Fibroblast of gingiva (primary cell): ENCODE measurements at places on chromosomes 11 and 22.

GRCh38 chr11:78651923-78652842, 77.5 kb upstream of the NARS2 start:
- DNase-seq, result no peak

- no peak for DNase-seq
Observed at GRCh38 chr22:47139790-47140119, 377.3 kb downstream of the TBC1D22A start.

- no peak for DNase-seq
Observed at GRCh38 chr22:19742160-19743066, 18.2 kb upstream of the TBX1 start.

- DNase-seq, result no peak
Observed at GRCh38 chr11:109783840-109784239, 309.4 kb upstream of the ZC3H12C start.

GRCh38 chr22:49999946-50000586, 12.5 kb downstream of the IL17REL start:
- DNase-seq, result no peak

DNA sequence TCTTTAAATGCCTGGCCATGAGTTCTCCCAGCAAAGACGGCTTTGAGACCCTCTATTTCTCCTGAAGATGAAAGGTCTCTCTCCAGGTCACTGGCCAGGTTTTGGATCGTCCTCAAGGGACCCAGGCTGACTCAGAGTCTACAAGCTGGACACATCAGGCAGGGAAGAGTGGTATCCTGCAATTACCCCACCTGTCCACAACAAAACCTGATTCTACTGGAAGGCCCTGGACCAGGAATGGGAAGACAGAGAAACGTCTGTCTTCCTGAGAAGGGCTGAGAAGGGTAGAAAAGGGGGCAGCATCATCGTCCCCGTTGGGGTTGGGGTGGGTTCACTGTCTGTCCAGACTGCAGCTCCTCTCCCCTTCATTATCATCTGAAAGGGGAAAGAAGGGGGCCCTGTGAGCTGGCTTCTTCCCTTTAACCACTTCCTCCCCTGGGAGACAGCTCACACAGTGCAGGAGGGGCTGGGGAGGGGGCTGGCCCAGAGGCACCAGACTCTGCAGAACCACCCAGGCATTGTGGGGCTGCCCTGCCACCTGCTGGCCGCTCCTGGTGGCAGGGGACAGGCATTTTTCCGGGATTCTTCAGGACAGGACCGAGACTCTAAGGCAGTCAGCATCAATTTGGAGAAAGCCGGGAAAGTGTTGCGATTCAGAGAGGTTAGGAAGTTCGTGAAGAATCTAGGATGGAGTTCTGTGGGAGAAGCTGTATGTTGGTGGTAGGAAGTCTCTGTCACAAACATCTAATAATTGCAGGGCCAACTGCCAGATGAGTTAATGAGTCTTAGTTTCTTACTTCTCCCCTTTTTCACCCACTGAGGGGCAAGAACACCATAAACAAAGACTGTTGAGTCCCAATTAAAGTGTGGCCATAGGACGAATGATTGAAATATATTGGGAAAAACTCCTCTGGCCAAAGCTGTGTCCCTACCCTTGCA, 57.6 kb downstream of the SYN3 start:
- peak; percentile 9 for DNase-seq

DNA sequence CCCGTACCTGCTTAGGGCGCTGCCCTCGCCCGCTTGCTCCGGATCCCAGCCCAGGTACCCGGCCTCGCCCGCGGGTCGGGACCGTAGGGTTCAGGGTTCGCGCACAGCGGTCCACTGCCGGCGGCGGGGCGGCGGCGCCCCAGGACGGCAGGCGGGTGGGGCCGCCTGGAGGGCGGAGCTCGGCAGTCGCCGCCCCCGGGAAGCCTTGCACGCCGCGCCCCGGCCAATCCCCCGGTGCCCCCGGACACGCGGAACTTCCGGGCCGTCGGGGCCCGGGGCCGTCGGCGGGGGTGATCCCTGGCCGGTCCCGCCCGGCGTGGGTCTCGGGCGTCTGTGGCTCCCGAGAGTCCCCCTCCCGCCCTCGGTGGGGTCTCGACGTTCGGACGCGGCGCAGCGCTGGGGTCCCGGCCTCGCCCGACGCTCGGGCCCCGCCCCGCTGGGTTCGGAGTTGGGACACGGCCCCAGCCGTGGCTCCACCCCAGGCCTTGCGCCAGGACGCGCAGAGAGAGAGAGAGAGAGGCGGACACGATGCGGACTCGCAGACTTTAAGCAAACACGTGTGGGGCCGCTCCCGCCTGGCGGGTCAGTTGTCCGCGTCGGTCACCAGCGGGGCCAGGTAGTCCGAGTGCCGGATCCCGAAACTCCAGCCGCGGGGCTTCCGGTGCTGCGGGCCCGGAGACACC, at the start of gene TYMP:
TSS of gene TYMP (minus strand) at position 116 of the 683 bp plus-strand sequence. CDS start 303 bp downstream, outside the sequence.
- peak; percentile 91 for DNase-seq
